Anterior cingulate cortex (tissue), 58 donors: ENCODE measurements at places on chromosomes 3 and 15.
A peak's percentile ranks its signal among the peaks of the same experiment; 100 is the strongest.

GRCh38 chr15:50107157-50107556 lies 11.9 kb downstream of the ATP8B4 start:
- no peak for DNase-seq

GRCh38 chr15:36948982-36949381 lies 151.4 kb downstream of the MEIS2 start:
- DNase-seq = no peak

DNA sequence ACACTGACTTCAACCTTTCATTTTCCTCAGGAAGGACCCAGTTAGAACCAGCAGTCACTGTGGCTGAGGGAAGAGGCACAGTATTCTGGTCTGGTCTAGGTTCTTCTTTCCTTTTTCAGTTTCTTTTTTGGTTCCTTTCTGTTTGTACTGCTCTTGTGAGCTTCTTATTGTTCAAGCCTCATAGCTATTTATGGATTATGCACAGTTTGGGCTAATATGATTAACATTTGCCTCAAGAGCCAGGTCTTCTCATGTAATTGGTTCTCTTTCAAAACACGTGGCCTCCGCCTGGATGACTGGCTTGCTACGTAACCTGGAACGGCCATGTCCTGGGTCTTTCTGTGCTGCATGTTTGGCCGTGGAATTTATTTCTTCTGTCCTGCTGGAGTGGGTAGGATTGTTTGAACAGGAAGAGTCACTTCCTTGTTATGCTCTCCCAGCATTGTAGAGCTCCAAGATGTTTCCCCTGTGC lies 43.3 kb downstream of the RBMS3 start:
- DNase-seq = no peak

DNA sequence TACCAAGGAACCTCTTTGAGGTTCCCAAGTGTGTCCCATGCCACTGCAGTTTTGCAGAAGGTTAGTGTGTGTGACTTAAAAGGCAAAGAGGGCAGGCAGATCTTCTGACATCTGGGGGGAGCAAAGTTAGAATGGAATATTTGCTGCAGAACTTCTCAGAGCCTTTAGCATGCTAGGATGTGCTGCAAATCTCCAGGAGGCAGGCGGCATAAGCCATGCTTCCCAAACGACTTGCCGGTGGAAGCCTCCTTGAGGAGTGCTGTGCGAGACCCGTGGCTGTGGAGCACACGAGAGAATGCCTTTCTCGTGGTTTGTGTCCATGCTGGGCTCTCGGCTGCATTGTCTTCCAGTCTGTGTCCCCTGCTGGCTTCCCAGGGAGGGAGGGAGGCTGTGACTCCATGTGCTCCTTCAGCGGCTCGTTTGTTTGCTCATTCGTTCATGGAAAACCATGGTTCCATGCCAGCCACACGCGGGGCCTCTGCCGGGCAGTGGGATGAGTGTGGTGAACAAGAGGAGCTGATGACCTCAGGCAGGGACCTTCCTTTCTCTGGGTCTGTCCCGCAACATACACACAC lies 13.8 kb downstream of the HDAC11 start:
- DNase-seq = no peak

- DNase-seq = no peak
These were observed 34.8 kb upstream of the RAB6B start for GRCh38 chr3:133930341-133930933.

- DNase-seq = peak; percentile 70
These were observed 223.8 kb downstream of the ADAMTS9 start for GRCh38 chr3:64463981-64464380.

DNA sequence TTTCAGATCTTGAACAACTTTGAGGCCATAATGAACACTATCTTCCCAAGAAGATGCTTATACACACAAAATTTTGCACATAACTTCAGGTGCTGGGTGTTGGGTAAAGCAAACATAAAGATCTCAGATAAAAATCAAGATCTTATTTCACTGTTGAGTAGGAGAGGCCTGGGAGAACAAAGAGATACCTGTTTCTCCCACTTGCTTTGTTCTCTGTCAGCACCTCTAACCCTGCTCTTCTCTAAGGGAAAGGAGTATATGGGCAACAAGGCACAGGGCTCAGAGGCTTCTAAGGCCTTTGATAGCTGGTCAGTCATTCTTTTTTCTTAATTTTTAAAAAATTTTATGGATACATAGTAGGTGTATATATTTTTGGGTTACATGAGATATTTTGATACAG lies 3.6 kb upstream of the GK5 start:
- no peak for DNase-seq

DNA sequence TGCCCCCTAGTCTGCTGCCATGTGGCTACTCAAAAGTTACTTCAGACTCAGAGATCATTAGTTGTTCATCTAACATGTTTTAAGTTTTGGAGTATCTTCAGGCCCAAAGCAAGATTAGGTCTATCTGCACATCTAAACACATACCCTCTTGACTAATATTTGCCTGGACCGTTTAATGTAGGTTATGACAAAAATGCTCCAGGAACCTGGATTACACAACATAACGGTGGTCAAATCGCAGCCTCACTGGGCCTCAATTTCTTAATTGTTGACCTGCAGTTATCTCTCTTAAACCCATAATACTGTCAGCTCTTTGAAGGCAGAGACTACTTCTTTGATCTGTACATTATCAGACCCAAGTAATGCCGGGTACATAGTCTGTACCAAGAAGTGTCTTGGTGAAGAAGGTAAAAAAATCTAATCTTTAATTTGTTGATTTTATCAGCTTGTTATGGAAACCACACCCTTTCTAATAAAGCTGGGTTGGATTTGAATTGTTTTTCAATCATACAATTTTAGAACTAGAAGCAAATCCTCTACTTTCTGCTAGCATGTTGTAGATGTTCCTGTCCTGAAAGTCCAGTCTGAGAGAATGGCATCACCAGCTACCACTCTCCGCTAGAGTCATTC lies 3.6 kb downstream of the SNRK start:
- no peak for DNase-seq

GRCh38 chr15:48375767-48376166 lies 44.5 kb downstream of the DUT start:
- DNase-seq = no peak

DNA sequence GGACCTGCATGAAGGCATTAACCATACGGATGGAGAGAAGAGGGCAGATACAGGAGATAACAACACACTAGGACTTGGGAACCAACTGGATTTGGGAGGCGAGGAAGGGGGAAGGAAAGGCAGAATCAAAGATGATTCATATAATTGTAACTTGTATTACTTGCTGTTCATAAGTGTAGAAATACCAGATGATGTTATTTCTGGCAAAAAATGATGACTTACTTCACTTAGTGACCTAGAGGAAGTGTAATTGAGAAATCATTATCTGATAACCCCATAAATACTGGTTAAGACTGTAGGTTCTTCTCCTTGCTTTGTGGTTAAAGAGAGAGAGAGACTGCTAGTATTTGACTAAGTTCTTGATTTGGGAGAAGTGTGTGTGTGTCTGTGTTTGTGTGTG lies 50.5 kb upstream of the GK5 start:
- no peak for DNase-seq

DNA sequence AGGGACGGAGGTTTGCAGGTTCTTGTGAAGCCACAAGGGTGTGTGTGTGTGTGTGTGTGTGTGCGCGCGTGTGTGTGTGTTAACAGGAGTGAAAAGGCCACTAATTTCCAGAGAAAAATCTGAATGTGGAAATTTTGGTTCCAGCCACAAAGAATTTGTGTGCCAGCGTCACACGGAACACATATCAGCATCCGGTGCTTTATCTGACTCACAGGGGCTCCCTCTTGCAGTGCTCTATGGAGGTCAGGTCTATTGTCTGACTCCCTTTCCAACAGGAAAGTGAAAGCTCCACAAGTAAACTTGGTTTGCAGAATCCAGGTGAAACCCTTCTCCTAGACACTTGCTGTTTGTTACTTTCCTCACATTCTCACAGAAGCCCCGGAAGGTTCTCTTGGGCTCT lies 6.2 kb downstream of the CLDN11 start:
- DNase-seq = no peak

DNA sequence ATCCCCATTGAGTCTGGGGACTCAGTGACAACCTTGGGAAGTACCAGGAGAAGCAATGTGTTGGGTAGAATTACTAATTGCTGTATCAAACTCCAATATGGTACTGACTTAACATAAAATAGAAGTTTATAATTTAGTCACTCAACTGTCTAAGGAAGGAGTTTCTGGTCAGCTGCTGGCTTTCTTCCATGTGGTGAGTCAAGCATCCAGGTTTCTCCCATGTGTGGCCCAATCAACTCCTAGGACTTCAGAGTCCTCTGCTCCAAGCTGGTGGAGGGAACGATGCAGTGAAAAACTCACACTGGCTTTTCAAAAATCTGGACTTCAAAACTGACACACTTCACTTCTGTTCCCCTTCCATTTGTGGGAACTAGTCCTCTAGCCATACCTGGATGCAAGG lies 25.2 kb downstream of the WNT5A start:
- no peak for DNase-seq

GRCh38 chr3:4724051-4724629 lies 231.0 kb downstream of the ITPR1 start:
- DNase-seq = no peak

DNA sequence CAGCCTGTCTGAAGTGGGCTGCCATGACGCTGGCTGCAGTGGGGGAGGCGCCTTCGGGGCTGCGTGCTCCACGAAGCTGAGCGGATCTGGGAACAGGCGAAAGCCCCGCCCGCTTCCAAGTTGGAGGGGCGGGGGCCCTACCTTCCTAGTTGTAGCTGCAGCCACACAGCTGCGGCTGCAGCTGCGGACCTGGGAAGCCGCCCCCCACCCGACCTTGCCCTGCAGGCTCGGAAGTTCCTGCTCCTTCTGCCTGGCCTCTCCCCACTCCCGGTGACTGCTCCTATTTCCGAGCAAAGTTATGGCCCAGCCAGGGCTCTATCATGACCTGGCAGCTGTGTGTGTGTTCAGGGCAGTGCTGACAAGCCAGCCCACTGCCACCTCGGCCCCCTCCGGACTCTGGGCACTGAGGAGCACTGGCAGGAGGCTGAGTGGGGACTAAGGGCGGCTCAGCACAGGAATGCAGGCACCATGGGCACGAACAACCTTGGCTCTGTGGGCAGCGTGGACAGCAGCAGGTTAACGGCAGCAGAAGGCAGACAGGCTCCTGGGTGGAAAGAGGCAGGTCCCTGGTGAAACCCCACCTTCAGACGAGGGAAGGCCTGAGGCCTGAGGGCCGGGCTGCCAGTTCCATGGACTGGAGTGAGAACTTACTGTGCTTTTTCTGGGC lies 352.4 kb upstream of the TMCO5A start:
- DNase-seq = no peak
